ENCODE measurements at places on chromosomes 1 and 21.

DNA sequence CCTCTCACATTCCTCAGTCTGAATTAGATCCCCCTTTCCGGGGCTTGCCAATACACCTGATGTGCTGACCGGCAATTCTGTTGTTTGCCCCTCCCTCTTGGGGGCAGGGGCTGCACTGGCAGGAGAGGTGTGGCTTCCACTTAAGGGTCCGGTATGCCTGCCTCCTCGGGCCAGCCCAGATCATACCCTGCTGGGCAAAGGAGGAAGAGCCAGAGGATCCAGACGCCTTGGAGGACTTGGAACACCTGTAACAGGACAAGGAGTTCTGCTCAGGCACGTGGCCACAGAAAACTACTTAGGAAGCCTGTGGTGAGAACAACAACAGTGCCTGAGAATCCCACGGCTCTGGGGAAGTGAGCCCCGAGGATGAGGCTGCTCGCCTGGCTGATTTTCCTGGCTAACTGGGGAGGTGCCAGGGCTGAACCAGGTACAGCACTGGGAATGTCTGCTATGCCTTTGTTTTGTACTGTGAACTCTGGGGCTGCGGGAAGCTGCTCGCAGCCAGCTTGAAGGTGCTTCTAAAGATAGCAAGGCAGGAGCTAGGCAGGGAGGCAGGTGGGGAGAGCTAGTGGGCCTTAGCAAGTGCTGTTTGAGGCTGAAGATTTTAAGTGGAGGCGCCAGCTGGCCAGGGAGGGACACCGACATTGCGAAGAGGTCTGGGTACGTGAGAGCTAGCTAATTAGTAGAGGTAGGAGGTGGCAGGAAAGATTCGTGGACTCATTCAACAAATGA is at the start of gene SMPDL3B:
TSS of gene SMPDL3B (plus strand) at position 183 of the 732 bp plus-strand sequence. CDS start at position 367, 184 bp downstream.
- DNase-seq = no peak

DNA sequence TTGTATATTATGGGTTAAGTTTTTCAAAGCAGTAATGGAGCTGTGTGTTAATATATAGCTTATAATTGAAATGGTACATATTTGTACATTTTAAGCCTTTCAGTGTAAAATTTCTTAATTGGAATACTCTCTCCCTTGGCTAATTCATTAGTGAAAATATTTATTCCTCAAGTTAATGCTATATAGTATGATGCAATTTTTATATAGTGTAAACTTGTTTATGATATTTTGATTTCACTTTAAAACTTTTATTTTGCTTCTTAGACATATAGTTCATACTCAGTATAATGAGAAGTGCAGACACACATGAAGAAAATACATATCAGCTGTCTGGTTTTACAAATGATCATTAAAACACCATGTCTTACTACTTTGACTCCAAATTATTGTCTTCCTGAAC is 140.6 kb downstream of the SDCCAG8 start:
- DNase-seq = no peak

- DNase-seq = no peak
Observed at GRCh38 chr1:68904477-68904876, 407.6 kb upstream of the DEPDC1 start.

- no peak for DNase-seq
Observed at GRCh38 chr1:110464340-110464739, 13.4 kb downstream of the PROK1 start.

DNA sequence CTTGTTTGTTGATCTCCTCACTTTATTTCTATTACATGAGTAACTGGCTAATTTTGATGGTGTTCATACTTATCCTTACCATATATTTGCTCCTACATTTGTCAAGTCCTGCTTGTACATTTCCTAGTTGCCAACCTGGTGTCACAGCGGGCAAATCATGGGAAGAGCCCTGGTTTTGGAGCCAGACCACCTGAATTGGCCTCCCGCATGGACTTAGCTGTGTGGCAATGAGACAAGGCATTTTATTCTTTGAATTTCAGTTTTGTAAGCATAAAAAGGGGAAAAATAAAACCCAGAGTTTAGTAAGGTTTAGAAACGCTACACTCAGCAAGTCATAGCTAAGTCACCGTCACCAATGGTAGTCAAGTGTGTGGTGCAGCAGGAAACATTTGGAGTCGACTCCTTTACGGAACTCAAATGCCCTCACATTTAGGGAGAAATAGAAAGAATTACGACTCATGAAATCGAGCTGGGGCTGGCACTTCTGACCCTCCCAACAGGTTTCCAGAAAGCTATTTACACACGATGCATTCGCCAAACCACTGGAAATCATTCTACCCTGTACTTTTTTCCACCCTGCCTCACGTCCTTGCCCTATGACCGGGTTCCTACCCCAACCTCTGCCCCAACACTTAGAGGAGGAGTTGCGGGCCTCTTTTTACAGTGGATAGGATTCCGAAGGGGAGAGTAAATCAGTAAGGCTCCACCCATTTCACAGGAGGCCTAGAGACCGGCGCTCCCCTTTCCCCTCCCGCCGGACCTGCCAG is 492 bp upstream of the PGM1 start:
- DNase-seq = no peak
